ENCODE measurements at places on chromosomes 3 and 15. TPM values are rescaled to one million over a fixed set of nuclear protein-coding genes. Genes with fewer than 3 reads are reported as not detected.

The PLSCR2 gene
- not detected for polyA plus RNA-seq

The SLC24A5 gene
- not detected for polyA plus RNA-seq

The COL6A6 gene
- polyA plus RNA-seq, result not detected

The CMTM8 gene
- 0.39 TPM for polyA plus RNA-seq

The BNC1 gene
- 1.4 TPM for polyA plus RNA-seq

The SPRED1 gene
- polyA plus RNA-seq, result 7.9 TPM

The DPPA2 gene
- polyA plus RNA-seq, result not detected

The CCR9 gene
- polyA plus RNA-seq, result not detected

The CDHR4 gene
- polyA plus RNA-seq, result not detected

The SIAH2 gene
- 34.2 TPM for polyA plus RNA-seq

The STAB1 gene
- polyA plus RNA-seq, result 0.01 TPM

The KY gene
- not detected for polyA plus RNA-seq

The LRRIQ4 gene
- not detected for polyA plus RNA-seq

The CADM2 gene
- polyA plus RNA-seq, result not detected

The TNFSF10 gene
- not detected for polyA plus RNA-seq

The ANKRD63 gene
- not detected for polyA plus RNA-seq

The PCSK6 gene
- polyA plus RNA-seq, result 0.42 TPM

The SLITRK3 gene
- polyA plus RNA-seq, result not detected

The GNAI2 gene
- 574 TPM for polyA plus RNA-seq

The DNAH12 gene
- 0.01 TPM for polyA plus RNA-seq

The ROBO1 gene
- polyA plus RNA-seq, result 33.9 TPM

The CATSPER2 gene
- polyA plus RNA-seq, result 1.9 TPM

The CFAP161 gene
- polyA plus RNA-seq, result not detected

The DUOX1 gene
- not detected for polyA plus RNA-seq

The FYCO1 gene
- polyA plus RNA-seq, result 13.0 TPM

The ENTPD3 gene
- polyA plus RNA-seq, result not detected

The TM4SF4 gene
- 0.42 TPM for polyA plus RNA-seq

The HEG1 gene
- 94.7 TPM for polyA plus RNA-seq

The HES1 gene
- polyA plus RNA-seq, result 11.0 TPM

The DUOXA2 gene
- not detected for polyA plus RNA-seq

The SCAANT1 gene
- polyA plus RNA-seq, result not detected

The ATP10A gene
- 28.0 TPM for polyA plus RNA-seq

The FBXW12 gene
- not detected for polyA plus RNA-seq

The RETNLB gene
- not detected for polyA plus RNA-seq

The CCDC12 gene
- polyA plus RNA-seq, result 20.8 TPM

The AADACL2 gene
- polyA plus RNA-seq, result not detected

The SLC38A3 gene
- 0.17 TPM for polyA plus RNA-seq

The CHDH gene
- 0.13 TPM for polyA plus RNA-seq

The OSBPL10 gene
- 11.2 TPM for polyA plus RNA-seq

The RSL24D1 gene
- 88.4 TPM for polyA plus RNA-seq

The EFCAB12 gene
- polyA plus RNA-seq, result 0.05 TPM

The WNT7A gene
- polyA plus RNA-seq, result not detected

Data from BJ (cell line).